ENCODE measurements at places on chromosomes 3 and 15.

DNA sequence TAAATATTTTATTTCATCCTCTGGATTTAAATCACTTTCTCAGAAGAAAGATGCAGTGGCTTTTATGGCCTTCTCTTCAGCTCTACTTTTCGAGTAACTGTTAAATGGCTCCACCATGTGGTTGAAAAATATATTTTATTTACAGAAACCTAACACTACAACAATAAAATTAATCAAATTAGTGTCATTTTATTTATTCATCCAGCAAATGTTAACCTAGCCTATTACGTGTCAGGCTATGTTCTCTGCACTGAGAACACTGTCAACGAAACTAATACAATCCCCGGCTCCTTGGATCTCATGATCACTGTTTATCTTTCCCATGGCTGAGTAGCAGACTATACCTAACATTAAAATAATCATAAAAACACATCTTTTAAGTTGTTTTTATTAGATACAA lies 148.0 kb upstream of the OSTN start:
- DNase-seq = peak; percentile 55

DNA sequence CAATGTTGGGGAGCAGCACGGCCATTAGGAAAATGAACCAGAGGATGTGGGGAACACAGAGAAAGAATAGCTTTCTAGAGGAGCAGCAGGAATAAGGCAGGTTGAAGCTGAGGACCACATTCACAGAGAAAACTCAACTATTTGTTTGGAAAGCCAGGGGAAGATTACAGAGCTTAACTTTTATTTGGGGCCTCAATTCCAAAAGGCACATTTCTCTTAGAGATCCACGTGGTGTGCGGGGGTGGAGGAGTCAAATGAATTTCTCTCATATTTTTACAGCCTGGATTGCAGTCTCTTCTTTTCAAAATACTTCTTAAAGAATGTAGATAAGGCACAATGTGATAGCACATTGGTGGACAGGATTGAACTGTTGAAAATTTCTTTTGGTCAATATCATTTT lies 253.7 kb downstream of the ROBO1 start:
- no peak for DNase-seq

GRCh38 chr3:185460719-185461350 lies 38.0 kb downstream of the TMEM41A start:
- DNase-seq = peak; percentile 17

GRCh38 chr15:76988867-76989780 lies 5.8 kb upstream of the PSTPIP1 start:
- DNase-seq = peak; percentile 48

DNA sequence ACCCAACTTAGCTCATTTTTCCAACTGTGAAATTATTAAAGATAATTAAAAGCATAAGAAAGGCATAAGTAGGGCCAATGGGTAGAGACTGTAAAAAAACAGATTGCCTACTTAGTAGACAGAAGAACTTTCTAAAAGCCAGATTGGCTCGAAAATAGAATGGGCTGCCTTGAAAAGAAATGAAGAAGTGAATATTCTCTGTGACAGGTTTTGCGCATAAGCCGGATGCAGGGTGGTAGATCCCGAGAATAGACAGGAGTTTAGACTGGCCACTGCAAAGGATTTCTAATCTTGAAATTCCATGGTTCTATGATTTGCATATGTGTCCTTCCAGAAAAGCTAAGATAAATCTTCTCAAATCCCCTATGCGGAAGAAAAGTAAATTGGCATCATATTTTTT lies 173.3 kb upstream of the ICE2 start:
- DNase-seq = no peak

DNA sequence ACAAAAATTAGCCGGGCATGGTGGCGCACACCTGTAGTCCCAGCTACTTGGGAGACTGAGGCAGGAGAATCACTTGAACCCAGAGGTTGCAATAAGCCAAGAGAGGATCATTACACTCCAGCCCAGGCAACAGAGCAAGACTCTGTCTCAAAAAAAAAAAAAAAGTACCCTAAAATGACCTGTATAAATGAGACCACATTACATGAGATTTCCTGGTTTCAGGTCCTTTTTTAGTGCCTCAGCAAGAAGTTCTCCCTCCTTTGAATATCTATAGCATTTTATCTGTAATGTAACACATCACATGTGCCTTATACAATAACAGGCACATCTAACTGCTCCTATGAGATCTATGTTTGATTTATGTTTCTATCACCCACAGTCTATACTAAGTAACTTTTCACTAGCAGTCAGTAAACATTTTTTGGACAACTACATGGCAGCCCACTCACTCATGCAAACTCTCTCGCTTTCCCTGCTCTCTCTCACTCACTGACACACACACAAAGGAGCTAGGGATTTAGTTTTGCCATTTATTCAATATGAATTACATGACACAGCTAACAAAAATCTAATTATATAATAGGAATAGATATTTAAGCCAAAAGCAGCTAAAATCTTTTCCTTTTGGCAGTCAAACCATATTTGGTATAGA lies 34.1 kb downstream of the ADAM10 start:
- no peak for DNase-seq

GRCh38 chr3:7953449-7954014 lies 548.1 kb upstream of the LMCD1 start:
- DNase-seq = no peak

- DNase-seq = no peak
Observed at GRCh38 chr15:68783226-68784058, 37.3 kb downstream of the ANP32A start.

DNA sequence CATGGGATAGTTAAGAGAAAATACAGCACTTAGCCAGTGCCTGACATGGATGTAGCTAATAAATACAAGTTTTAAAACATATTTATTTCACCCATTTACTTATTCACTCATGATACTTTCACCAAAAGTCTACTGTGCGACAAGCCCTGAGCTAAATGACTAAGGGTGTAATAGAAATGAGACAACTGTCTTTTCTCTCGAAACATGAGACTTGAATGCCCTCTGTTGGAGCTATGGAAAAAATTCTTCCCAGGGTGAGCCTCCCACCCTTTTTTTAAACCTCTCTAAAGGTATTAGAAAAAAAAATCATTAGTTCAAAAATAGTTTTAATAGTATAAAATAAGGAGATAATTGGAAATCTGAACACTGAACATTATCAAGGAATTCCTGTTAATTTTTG lies 24.3 kb upstream of the RPL14 start:
- no peak for DNase-seq

GRCh38 chr15:72271895-72272212 lies 500 bp downstream of the PARP6 start:
- peak; percentile 15 for DNase-seq

GRCh38 chr3:190492129-190492528 lies 21.8 kb upstream of the IL1RAP start:
- DNase-seq = no peak

GRCh38 chr15:52241489-52241888 lies 50.3 kb upstream of the GNB5 start:
- no peak for DNase-seq

DNA sequence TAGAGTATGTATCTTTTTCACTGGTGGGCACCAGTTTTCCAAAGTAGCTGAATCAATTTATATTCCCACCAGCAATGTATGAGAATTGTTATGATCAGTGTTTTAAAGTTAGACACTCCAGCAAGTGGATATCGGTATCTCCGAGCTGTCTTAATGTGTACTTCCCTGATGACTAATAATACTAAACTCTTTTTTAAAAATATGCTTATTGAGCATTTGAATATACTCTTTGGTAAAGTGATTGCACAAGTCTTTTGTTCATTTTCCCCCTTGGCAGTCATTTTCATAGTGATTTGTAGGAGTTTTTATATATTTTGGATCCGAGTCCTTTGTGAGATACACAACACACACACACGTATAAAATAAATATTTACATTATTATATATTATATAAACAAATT lies 12.5 kb upstream of the FEM1B start:
- DNase-seq = peak; percentile 37

GRCh38 chr3:123301331-123302184 lies 99.8 kb downstream of the SEC22A start:
- no peak for DNase-seq

GRCh38 chr15:97866959-97867358 lies 93.5 kb upstream of the ARRDC4 start:
- DNase-seq = no peak

GRCh38 chr3:171001957-171002694 lies 24.4 kb downstream of the SLC2A2 start:
- DNase-seq = peak; percentile 3

DNA sequence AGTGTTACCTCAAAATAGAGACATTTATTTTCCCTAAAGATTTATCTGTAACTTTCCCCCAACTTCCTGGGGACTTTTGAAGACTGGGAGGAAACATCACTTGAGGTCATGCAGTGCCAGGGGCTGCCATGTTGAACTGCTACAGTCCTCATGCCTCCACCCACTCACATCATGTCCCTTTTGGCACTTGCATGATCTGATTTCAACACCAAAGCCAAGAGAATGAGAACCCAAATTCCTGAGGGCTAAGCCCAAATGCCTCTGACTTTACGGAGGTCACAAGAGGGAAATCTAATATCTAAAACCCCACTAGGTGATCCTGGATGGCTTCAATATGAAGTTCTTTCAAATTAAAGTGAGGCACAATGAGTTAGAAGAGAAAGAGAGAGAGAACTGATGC lies 213.1 kb downstream of the NTRK3 start:
- DNase-seq = no peak

DNA sequence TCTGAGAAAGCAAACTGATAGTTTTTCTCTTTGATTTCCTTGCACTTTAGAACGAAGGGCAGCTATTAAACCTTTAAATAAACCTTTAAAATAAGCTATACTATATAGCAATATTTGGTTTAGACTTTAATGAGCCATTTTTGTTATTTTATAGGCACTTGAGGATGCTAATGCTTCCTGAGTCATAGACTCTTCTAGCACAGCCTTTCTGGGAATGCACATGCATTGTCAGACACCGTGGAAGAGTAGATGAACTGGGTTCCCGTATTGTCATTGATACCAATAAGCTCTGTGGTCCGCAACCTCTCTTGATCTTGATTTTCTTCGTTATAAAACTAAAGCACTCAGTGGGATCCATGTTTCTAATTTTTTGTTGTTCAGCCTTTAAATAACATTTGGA lies 27.6 kb downstream of the CERS3 start:
- no peak for DNase-seq

DNA sequence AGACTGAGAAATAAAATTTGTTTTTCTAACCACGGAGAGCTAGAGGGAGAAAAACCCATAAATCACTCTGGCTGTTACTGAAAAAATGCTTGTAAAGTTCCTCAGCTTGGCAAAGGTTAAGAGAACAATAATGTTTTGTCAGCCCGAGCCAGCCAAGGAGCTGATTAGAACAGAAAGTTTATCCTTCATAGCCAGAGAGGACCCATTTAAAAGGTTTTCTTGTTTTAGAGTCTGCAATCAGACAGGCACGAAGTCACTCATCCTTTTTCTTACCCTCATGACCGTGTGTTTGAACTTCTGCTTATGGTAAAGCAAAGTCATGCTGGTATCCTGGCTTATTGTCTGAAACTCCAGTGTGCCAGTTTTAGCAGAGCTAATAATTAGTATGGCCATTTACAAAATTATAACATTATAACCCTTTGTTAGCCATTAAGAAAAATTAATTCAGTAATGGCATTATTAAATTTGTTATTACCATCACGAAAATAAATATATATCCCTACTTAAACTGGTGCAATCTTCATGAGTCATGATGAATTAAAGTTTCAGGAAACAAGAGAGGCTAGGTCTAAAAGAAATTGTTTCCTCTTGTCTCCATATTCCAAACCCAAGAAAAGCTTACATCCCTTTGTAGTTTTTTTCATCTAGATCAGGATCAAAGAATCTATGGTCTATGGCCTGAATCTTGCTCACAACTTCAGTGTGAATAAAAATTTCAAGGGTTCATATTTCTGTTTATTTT lies 13.5 kb upstream of the STXBP5L start:
- no peak for DNase-seq

DNA sequence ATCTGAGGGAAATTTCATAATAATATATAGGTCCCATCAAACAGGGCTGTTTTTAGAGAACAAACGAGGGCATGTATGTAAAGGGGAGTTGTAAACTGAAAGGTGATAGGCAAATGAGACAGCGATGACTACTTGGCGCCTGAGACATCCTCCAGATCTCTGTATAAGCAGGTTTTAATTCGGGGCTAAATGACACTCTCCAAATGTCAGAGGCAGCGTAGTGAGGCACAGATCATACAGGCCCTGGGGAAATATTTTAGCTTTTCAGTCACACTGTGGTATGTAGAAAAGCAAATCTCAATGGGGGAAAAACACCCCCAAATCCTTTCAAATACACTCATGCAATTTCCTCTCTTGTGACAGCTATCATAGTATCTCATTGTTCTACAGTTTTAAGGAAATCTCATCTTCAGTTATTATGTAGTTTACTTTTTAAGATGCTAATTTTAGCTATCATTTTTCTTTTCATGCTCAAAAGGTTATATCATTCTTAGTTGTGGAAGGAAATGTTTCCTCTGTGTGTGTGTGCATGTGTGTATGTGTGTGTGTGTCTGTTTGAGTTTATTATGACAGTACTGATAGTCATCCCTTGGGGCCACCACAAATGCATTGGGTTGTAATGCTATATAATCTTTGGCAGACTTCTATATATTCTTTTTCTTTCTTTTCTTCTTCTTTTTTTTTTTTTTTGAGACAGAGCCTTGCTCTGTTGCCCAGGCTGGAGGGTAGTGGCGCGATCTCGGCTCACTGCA lies 1.1 kb downstream of the TPRG1 start:
- DNase-seq = no peak

GRCh38 chr3:140441006-140441405 lies 236.9 kb upstream of the TRIM42 start:
- DNase-seq = no peak

GRCh38 chr3:105996781-105997180 lies 128.0 kb upstream of the CBLB start:
- no peak for DNase-seq

- DNase-seq = peak; percentile 82
Observed at GRCh38 chr3:50299929-50300680, 900 bp upstream of the HYAL3 start.

GRCh38 chr3:62732183-62732904 lies 142.9 kb downstream of the CADPS start:
- no peak for DNase-seq

DNA sequence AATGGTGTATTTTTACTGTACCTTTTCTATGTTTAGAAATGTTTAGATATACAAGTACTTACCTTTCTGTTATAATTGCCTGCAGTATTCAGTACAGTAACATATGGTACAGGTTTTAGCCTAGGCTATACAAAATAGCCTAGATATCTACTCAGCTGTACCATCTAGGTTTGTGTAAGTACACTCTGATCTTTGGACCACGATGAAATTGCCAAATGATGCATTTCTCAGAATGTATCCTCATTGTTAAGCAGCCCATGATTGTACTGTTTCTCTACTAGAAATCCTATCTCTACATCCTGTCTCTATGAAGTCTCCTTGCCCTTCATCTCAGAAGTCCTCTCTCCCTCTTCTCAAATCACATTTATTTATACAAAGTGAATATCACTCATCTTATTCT lies 32.8 kb upstream of the ZCWPW2 start:
- DNase-seq = no peak

GRCh38 chr3:196778755-196779154 lies 39.1 kb downstream of the PAK2 start:
- DNase-seq = no peak

GRCh38 chr15:68768321-68768720 lies 52.4 kb downstream of the ANP32A start:
- DNase-seq = peak; percentile 72
